Foreskin fibroblast (primary cell): ENCODE measurements at places on chromosomes 2 and 18.

DNA sequence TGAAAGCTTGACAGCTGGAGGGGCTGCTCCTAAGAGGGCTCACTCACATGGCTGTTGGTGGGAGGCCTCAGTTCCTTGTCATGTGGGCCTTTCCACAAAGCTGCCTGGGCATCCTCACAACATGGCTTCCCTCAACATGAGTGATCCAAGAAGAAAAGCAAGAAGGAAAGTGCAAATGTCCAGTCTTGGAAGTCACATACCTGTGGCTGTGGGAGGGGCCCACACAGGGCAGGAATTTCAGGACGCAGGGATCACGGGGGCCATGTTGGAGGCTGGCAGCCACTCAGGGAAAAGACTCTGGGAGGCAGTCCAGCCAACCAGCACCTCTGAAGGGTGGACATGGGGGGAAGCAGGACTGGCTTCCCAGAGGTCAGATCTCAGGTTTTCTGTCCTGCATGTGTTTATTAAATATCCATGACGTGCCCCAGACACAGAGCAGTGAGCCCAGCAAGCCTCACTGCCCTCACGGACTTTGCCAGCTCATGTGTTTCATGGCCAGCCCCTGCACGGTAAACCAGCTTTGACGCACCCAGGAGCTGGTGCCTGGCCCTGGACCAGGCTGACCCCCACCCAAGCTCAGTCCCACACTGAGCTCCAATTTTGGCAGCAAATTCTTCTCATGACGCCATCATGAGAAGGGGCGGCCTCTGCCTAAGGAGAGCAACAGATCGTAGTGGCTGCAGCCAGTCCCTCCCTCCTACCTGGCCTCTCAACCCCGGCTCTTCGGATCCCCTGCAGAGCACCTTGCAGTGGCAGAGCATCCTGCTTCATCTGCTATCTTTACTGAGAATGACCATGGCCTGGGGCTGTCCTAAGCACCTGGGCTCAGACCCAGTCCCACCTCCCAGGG lies 34.7 kb upstream of the GPR17 start:
- DNase-seq = no peak

DNA sequence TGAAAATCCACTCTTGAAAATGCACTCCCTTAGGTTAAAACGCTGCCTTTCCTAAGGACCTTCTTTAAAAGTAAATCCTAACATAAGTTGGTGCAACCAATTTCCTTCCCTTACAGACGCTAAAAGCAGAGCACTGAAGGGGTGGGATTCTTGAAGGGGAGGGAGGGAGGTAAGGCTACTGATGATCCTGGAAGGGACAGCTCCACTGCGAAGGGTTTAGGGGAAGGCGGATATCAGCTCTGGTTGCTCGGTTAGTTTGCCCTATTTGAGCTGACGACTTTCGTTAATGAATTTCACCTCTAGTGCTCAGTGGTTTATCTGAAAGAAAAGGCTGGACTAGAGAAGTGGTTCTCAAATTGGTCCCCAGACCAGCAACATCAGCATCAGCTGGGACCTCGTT lies 49.7 kb upstream of the SIGLEC15 start:
- no peak for DNase-seq

DNA sequence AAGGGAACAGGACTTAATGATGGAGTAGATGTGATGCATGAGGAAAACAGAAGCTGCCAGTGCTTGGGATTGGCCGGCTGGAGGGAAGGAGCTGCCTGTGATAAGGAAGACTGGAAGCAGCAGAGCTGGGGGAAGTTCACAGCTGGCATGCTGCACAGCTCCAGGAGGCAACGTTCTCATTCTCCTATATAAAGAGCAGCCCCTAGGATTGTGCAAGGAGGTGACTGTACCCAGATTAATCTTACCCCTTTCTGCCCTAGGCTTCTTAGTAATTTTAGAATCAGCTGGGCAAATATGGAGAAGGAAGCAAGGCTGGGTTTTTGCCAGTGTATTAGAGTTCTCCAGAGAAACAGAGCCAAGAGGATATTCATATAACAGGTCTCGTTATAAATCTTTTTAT lies 155.8 kb downstream of the ALPK2 start:
- DNase-seq = peak; percentile 38

DNA sequence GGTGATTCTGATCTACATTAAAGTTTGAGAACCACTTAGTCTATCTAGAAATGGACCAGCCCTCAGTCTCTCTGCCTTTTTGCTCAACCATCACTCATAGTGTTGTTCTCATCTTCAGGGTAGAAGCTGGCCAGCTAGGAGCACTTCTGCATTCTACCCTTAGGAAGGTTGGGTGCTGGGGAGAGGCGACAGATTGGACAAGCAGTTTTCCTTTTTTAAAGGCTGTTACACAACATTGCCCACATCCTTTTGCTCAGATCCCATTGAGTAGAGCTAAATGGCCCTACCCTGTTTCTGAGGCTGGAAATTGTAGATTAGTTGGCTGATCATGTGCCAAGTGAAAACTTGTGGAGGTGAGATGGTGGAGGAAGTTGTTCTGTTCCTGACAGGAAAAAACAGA lies 35.6 kb downstream of the OSBPL6 start:
- DNase-seq = no peak

- DNase-seq = no peak
Measured at GRCh38 chr2:16348821-16349515, 316.7 kb downstream of the CYRIA start.

DNA sequence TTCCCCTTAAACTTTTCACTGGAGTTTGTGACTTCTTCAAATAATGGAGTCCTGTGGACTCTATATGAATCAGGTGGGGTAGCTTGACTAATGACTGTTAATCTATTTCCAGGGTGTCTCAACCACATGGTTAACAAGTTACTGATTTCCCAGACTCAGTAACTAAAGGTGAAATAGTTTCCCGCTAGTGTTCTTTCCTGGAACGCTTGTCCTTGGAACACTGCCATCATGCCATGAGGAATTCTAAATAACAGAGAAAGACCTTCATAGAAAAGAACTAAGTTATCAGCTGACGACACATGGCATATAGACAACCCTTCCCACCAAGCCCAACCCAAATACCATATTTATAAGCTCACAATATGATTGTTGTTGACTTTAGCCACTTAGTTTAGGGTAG lies 1027.9 kb upstream of the FAM98A start:
- DNase-seq = no peak

DNA sequence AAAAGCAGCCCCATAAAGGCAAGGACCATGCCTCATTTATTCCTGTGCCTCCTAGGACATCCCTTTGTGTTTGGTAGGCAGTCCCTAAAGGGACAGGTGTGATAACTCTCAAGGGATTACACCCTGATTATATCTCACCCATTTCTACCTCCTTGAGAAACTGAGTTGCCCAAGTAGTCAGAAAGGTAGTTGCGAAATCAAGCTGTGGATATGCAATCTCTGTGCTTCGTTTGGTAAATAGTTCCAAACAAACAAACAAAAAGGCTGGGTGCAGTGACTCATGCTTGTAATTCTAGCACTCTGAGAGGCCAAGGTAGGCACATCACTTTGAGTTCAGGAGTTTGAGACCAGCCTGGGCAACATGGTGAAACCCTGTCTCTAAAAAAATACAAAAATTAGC lies 100.2 kb upstream of the ARL5A start:
- DNase-seq = no peak

DNA sequence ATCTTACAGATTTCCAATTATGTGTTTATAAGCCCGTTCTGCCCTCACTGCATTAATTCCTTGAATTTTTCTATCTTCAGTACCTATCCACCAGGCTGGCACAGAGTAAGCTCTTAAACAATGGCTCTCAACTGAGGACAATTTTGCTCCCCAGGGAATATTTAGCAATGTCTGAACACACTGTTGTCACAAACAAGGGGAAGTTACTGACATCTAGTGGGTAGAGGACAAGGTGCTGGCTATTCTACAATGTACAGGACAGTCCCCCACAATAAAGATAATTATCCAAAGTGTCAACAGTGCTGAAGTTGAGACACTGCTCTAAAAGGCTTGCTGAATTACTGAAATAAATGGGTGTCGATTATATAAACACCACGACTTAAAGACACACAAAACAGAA lies 5.0 kb downstream of the NDUFS1 start:
- DNase-seq = no peak

DNA sequence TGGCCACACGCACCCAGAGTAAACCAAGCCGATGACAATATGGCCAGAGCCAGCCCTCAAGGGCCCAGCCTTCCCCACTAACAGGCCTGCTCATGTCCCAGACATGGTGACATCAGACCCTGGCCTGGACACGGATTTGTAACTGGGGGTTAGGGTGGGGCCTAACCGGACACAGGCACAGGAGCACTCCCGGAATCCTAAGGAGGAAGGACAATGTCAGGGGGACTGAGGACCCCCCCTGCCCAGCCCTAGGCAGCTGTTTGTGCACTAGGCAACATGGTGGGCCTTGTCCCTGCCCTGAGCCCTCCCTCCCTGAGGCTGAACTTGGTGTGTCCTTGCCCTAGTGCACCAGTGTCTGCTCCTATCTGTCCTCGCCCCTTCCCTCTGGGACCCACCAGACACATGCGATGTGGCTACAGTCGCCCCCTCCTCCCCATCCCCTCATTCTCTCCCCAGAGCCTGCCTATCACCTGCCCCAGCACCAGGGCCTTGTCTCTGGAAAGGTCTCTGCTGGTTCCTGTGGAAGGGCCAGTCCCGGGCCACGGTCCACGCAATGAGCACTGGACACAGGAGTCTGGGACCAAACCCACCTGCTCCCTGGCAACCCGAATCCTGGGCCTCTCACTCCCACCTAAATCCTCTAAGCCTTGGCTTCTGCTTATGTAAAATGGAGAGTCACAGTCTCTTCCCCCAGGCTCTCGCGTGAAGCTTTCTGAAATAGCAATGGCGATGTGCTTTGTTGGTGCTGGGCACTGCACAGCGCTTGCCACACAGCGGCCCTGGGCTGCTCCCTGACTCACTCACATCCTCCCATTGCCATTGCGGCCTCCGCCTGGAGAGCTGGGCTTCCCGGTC lies 76.5 kb upstream of the RAB6C start:
- DNase-seq = no peak

DNA sequence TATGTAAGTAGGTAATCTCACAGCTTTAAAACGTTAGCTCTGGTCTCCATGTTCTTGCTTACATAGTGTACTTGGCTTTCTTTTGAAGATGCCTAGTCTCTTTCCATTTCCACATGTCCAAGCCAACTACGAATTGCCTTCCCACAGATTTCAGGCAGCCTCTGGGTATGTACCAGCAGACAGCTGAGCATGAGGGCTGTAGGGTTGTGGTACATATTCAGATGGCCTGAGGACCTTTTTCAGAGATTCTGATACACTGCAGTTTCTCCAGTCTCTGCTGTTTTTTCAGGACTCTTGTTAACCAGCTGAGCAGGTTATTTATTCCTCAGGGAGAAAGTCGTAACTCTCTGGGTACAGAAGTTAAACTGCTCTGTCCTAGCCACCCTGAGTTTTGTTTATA lies 3.1 kb upstream of the KCNJ13 start:
- DNase-seq = no peak

- no peak for DNase-seq
Measured at GRCh38 chr2:119350311-119350998, 16.2 kb downstream of the C2orf76 start.

DNA sequence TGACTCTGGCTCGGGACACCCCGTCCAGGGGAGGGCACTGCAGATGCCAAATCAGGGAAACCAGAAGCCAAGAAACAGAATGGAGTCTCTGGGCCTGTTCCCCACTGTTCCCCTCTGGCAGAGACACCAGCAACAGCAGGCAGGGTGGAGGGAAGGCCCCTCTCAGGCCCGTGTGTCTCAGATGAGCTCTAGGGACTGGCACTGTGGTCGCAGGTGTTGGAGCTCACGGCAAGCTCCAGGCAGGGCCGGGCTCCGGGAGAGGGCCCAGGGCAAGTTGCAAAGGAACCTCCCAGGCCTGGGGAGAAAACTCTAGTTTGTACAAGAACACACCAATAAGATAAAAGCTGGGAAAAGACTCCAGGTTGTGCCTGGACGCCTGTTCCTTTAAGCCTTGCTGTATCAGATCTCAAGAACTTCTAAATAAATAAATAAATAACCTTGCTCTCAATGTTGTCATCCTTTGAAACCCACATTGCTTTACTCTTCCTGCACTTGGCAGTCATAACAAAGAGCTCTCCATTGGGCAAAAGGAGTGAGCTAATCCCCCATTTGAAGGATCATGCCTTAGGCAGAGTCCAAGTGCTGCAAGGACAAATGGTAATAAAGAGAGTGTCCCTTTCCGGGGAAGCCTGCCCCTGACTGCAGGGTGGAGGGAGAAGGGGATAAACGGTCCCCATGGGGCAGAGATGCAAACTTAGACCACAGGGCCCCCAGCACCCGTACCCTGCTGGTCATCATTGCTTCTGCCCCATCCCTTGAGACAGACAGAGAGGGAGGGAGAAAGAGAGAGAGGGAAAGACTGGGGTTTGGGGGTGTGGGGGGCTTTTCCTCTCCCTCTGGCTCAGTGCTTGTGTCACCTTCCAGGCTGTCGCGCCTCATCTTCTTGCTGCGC lies 33.3 kb downstream of the CNGA3 start:
- DNase-seq = peak; percentile 10

- no peak for DNase-seq
Measured at GRCh38 chr2:207724113-207724512, 12.7 kb downstream of the CCNYL1 start.

GRCh38 chr2:8496617-8497016 lies 185.2 kb upstream of the ID2 start:
- no peak for DNase-seq

DNA sequence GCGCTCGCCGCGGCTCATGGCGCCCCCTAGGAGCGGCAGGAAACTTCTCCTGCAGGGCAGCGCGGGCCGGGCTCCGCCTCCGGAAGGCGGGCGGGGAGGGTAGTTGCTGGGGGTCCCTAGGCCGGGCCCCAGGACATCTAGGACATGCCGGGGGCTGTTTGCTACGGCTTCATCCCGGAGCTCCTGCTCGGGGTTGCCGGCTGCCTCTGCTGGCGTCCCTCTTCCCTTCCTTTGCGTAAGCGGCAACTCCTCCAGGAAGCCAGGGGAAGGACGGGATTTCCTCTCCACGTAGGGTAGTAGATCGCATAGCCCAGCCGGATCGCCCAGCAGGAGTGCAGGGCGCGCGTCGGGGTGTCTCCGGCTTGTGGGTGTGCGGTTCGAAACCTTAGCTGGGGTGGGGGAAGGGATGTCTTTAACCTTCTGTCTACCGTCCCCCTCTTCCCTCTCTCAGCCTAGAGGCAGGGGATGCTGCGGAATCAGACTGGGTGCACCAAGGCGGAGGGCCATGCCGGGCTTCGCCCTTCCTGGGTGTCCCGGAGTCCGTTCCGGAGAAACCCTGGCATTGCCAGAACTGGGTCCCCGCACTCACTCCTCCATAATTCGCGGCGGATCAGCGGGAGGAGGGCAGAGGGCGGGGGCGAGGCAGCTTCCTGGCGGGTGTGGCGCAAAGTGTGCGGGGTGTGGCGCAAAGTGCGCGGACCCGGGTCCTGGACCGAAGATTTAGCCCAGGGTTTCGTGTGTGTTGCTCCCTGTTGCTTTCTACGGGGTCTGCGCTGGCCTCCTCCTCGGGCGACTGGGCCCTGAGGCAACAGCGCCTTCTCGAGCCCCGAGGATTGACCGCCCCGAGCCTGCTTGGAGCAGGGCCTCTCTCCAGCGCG lies 12.2 kb upstream of the SKOR2 start:
- peak; percentile 24 for DNase-seq
